ENCODE measurements at places on chromosomes 2 and 18.

- no peak for DNase-seq
Measured at GRCh38 chr2:44120428-44120827, 48.2 kb upstream of the PPM1B start.

DNA sequence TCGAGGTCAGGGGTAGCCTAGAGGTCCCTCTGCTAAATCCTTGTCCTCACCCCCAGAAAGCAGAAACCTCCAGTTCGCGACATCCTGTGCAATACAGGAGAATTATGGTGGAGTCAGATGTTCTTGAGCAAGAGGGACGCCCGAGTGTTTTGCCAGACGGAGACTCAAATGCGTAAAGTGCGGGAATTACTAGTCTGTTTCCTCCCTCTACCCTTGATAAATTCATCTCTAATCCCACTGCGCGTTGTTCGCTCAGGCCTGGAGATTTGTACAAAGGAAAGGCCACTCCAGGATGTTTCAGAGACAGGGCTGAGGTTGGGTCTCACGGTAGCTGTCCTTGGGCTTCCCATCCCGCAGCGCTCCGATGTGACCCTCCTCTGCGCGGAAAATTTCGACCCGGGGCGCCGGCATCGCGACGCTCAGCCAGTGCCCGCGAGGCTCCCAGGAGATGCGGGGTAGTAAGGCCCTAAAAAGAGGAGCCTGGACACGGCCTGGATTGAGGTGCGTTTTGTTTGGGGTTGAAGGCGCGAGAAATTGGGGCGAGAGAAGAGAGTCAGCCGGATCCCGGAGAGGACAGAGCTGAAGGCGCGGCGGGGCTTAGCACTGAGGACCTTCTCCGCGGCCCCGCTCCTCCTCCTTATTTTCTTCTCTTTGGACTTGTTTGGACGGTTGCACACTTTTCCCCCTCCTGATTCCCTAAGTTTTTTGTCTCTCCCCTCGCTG is 2.6 kb upstream of the NEUROD1 start:
- DNase-seq: no peak

DNA sequence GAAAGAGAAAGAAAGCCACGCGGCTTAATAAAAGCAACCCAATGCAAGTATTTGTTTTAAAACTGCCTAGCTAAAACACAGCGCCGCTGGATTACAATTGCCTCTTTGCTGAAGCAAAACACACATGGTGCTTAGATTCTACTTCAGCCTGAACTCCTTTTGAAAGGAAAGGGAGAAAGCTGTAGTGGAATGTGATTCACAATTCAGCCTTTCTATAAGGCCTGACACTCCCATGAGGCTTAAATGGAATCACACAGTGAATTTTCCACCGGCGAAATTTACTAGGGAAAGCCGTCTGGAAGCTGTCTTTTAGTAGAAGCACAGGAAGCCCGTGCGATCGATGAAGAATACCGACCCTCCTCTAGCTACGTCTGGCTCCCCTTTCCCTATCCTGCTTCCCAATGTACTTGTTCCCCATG is 348.0 kb downstream of the DLGAP1 start:
- DNase-seq: no peak

DNA sequence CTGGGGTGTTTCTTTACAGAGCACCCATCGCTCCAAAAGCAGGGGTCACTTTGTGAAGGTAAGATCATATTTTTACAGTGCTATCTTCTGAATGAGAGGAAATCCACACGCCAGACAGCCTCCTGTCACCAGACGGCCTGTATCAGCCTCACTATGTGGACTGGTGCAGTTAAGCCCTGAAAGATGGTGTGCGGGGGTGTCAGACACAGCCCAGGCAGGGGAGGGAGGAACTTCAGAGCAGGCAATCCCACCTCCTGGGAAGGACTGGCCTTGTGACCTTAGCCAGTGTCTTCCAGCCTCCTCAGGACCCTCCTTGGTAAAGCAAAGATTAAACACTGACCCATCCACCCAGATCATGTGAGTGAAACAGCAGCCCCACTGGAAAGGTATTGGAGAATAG is 249.4 kb upstream of the CTAGE1 start:
- no peak for DNase-seq

DNA sequence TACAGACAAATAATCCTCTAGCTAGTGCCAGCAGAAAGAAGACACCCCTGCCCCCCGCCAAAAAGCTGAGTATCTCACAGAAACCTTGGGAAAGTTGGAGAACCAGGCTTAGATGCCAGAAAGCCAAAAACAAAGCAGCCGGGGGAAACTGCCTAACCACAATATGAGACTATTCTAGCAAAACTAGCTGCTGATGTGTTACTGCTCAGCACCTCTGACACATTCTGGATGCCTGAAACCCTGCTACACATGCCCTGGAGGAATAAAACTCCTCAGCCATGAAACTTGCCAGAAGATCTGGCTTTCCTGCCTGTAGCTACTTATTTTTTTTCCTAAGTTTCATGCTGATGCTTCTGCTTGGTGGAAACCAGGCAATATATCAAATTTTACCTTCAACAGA is 122.7 kb upstream of the GCFC2 start:
- DNase-seq: no peak

DNA sequence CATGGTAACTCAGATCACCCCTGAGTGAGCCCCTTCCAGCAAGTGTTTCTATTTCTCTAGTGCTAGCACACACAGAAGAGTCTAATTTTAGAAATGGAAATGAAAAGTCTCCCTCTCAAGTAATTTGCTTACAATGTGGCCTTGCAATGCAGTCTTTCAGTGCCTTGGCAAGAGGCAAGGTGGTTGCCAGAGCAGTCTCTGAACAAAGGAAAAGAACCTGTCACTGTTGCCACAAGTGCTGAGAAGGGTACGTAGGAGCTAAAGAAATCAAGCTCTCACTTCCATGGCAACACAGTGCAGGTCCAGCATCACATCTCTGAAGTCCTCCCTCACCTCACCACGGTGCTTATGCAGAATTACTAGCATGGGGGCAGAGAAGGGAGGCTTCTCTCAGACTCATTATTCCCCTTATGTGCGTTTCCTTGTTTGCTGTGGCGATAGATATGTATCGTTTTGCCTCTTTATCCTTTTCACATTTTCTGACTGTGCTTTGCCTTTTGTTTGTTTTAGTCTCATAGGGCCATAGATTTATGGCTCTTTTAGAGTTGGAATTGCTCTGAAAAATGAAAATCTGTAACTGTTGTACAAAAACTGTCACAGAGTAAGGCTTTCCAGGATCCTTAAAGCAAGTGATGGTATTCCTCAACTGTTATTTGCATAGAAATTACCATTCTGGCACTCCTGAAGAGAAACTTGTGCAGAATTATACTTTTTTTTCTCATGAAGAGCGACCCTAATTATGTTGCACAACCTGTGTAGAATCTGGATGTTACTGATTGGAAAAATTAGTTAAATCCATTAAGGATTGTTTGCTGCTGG is 164.8 kb downstream of the CCDC85A start:
- no peak for DNase-seq

- no peak for DNase-seq
Measured at GRCh38 chr18:59044855-59045254, 94.8 kb upstream of the SEC11C start.

- DNase-seq: no peak
Measured at GRCh38 chr2:31933066-31933465, 77.7 kb downstream of the MEMO1 start.

DNA sequence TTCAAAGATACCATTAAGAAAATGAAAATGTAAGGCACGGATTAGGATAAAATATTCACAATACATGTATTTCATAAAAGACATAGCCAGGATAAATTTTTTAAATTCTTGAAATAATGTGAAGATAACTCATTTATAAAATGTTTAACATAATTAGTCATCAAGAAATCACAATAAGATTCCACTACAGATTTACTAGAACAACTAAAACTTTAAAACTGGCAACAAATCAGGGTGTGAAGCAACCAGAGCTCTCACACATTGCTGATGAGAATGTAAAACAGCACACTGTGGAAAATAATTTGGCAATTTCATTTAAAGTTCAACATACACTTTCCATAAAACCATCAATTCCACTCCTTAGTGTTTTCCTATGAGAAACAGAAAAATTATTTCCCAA is 89.6 kb upstream of the UBE2E3 start:
- no peak for DNase-seq

DNA sequence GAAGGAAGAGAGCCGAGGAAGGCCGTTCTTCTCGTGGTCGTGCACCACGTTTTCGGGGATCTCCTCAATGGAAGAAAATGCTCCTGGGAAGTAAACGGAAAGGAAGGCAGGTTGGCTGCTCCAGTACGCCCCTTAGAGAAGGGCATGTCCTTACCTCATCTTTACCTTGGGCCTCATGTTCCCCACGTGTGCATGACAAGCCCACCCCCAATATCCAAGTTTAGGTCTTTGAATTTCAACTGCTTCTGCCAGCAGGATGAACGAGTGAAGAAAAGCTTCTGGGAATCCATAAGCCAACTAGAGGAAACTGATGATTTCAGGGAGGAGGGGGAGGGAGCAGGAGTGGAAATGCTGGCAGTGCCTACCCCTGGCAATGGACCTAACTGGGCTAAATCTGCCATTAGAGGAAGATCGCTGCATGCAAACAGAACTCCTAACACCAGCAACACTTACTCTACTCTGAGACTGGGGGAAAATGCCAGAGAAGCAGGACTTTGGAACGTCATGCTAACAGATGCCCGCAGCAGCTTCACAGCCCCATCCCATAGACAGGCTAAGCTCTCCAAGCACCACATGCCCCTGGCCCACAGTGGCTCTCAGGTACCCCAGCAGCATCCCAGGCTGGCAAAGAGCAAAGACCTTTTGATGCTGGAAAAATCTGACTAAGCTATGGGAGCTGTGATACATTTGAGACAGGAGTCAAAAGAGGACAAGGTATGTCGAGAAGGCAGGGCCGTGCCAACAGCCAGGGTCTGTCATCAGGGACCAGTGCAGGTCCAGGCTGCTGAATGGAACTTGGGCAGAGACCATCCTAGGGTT is 21.7 kb downstream of the CHST10 start:
- DNase-seq: no peak

GRCh38 chr2:144217853-144218633 is 301.9 kb downstream of the ZEB2 start:
- no peak for DNase-seq

GRCh38 chr18:61475931-61476330 is 142.7 kb downstream of the CDH20 start:
- no peak for DNase-seq

DNA sequence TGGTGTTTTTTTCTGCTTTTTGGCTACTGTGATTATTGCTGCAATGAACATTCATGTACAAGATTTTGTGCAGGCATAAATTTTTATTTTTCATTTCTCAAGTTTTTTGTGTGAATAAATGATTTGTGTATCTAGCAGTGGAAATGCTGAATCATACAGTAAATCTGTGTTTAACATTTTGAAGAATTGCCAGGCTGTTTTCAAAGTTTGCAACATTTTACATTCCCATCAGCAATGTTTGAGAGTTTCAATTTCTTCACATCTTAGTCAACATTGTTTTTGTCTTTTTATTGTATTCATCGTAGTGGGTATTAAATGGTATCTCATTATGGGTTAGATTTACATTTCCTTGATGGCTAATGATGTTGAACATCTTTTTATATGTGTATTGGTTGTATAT is 98.8 kb upstream of the RBMS1 start:
- DNase-seq: no peak

GRCh38 chr2:38065502-38066135 is 10.3 kb downstream of the CYP1B1 start:
- DNase-seq: no peak

DNA sequence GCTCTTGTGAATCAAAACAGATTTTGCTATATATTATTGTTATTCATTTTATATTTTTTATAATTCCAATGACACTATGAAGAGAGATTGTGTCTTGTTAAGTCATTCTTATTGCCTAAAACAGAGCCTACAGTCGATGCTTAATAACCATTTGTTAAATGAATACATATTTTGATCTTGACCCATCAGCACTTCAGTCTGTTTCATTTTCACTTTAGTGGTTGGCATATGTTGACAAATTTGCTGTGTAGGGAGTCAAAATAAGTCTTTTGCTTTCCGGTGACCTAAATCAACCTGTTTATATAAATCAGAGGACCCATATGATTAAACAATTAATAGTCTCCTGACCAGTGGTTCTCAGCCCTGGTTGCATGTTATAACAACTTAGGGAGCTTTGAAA is 97.1 kb downstream of the TXNL1 start:
- DNase-seq: no peak

- peak; percentile 17 for DNase-seq
Measured at GRCh38 chr2:171723716-171724683, 36.7 kb downstream of the DYNC1I2 start.

- peak; percentile 75 for DNase-seq
Measured at GRCh38 chr2:64273524-64274398, 129.5 kb upstream of the PELI1 start.

DNA sequence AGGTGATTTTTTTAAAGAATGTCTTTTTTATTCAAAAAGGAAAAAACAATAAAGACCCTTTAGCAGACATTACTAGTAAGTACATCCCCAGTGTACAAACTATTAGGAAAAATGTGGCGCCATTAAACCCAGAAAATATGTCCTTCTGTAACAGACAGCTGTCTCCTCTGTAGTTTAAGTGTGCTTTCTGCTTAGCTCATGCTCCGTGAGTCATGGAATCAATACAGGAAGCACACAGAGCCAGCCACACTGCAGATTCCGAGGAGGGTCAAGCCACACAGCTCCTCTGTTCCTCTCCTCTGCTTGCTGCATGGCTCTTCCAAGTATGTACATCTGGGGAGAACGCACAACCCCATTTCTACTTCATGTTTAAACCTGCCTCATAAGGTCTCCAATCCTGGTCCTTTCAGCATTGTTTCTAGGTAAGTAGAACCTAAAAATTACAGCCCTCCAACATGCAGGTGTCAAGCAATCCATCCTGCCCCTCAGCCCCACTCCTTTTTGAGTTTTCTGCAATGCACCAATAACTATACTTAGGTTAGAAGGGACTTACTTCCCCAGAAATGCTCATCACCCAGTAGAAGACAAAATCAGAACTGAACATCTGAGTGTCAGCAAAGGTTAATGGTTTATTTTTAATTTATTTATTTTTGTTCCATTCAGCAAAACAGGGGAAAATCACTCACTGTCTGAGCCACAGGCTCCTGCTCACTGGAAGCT is 37.5 kb downstream of the ACVR1 start:
- DNase-seq: peak; percentile 91

- no peak for DNase-seq
Measured at GRCh38 chr18:9751371-9752031, 43.4 kb downstream of the RAB31 start.

DNA sequence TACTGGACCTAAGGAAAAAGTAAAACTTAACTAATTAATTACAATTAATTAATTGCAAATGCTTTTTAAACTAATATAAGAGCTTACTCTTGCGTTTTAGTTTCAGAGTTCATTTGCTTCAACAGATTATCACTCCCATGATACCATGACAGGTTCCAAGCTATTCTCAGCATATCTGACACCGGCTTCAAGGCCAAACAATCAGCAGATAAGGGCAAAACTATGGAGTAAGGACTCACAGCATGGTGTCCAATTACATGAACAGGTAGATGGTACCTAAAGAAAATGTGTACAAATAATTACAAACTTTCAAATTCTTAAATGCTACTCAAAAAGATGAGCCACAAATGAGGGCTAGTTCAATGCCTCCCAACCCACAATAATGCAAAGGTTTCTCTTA is 77.2 kb downstream of the RTTN start:
- DNase-seq: no peak
